ENCODE measurements at places on chromosomes 2 and 18. TPM values are rescaled to one million over a fixed set of nuclear protein-coding genes. Genes with fewer than 3 reads are reported as not detected.

GRCh38 chr2:58891828-58892377 lies 650.8 kb upstream of the FANCL start:
- DNase-seq, result no peak

GRCh38 chr2:19368760-19369159 lies 10.3 kb upstream of the OSR1 start:
- DNase-seq, result no peak

The THSD7B gene
- 0.35 TPM for total RNA-seq

The CAPG gene
- 286 TPM for total RNA-seq
